ENCODE measurements at places on chromosomes 4 and X.

- peak; percentile 78 for DNase-seq
- H3K36me3 ChIP-seq, result no peaks in the 10 kb centered on the region
- H3K27me3 ChIP-seq, result no peaks in the 10 kb centered on the region
- H3K4me1 ChIP-seq, result no peaks in the 10 kb centered on the region
- H3K27ac ChIP-seq, result no peak overlapping the region
- no peak overlapping the region for H3K4me3 ChIP-seq
Observed at GRCh38 chr4:141654098-141654497, 17.7 kb downstream of the IL15 start.

DNA sequence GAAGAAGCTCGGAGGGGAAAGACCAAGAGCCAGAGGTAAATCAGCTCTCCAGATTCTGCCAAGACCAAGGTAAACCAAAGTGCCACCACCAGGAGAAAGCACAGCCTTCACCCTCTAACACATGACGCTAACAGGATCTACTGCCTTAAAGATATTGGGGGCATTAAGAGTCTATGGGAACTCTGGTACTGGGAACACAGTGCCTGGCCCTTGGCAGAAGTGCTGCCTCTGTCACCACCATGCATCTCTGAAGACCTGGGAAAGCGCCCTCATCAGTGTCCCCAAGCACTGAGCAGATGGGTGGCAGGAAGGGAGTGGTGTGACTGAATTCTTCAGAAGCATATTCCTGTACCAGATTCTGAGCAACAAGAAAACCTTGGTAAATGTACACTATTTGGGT, 1.3 kb downstream of the QDPR start:
- H3K27me3 ChIP-seq, result 0 out of 2 replicates have a peak, but pooled peaks cover 5% of the 10 kb centered on the region
- H3K4me3 ChIP-seq, result peak overlapping the region; percentile 85
- no peaks in the 10 kb centered on the region for H3K36me3 ChIP-seq
- no peak for DNase-seq

GRCh38 chr4:83334425-83335241, at the start of gene HPSE:
Gene HPSE, minus strand, starts transcription at chr4:83334848. Its CDS starts 66 bp downstream, at chr4:83334782.
- peaks cover 6% of the 10 kb centered on the region for H3K4me1 ChIP-seq
- DNase-seq, result peak; percentile 93
- H3K27ac ChIP-seq, result no peak within 1 kb of the TSS

DNA sequence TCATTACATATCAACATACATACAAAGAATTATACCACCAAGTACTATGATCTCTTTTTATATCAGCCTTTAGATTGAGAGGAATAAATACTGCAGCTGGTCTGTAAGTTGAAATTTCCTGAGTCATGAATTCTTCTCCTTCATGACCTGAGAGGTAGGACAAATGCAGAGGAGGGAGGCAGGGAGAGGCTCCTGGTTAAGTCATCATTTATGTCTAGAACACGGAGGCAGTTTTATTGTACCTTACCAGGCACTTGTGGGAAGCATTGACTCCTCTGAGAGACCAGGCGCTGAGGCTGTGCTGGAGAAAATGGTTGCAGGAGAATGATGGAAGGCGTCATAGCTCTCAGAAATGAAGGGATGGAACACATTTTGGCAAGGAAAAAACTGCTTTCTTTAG, 12.5 kb upstream of the CASK start:
- no peaks in the 10 kb centered on the region for H3K36me3 ChIP-seq
- no peaks in the 10 kb centered on the region for H3K27me3 ChIP-seq
- H3K4me3 ChIP-seq, result no peak overlapping the region
- H3K27ac ChIP-seq, result no peak overlapping the region

DNA sequence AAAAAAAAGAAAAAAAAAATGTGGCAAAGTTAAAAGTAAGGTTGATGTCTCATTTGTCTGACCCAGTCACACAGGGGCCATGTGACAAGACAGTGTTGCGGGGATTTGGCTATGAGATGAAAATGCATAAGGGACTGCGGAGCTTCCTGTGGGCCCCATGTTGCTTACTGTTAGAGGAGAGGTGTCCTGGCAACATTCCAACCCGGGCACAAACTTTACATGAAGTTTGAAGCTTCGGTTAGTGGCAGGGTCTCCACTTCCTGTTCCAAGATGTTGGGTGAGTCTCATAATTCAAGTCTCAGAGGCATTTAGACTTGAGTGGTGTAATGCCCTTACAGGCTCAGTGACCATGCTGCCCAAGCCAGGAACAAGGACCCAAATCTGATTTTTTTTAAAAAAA, 111.3 kb downstream of the MAML3 start:
- no peaks in the 10 kb centered on the region for H3K27me3 ChIP-seq
- H3K4me1 ChIP-seq, result peaks cover 30% of the 10 kb centered on the region
- DNase-seq, result no peak
- H3K36me3 ChIP-seq, result no peaks in the 10 kb centered on the region

DNA sequence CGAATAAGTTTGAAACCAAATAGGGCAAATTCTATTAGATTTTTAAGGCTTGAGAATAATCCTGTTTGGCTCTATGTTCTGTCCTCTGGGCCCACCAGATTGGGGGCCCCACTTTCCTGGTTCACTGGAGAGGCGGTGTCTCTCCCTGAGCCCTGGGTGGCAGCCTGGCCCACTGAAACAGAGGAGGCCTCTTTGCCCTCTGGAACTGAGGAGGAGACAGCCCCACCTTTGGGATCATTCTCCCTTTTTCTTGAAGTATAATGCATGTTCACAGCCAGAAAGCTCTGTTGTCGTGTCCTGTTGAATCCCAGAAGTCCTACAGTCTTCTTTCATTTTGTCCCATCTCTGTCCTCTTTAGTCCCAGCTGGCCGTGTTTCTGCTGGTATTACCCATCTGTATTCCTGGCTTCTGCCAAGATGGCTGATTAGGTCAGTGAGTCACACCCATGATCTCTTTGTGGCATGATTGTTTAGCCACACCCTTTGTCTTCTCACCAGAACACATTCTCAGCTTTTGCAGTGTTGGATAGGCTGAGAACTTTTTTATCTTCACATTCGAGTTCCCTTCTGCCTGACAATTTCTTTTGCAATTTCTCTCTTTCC, 8.1 kb upstream of the TBC1D25 start:
- DNase-seq, result no peak
- H3K27me3 ChIP-seq, result no peaks in the 10 kb centered on the region
- no peak overlapping the region for H3K4me3 ChIP-seq
- H3K4me1 ChIP-seq, result no peaks in the 10 kb centered on the region
- no peak overlapping the region for H3K27ac ChIP-seq
- no peaks in the 10 kb centered on the region for H3K36me3 ChIP-seq

- DNase-seq, result no peak
- H3K27me3 ChIP-seq, result no peaks in the 10 kb centered on the region
- H3K4me1 ChIP-seq, result no peaks in the 10 kb centered on the region
- H3K4me3 ChIP-seq, result no peak overlapping the region
- H3K27ac ChIP-seq, result no peak overlapping the region
Observed at GRCh38 chrX:65961714-65962113, 78.2 kb downstream of the VSIG4 start.

GRCh38 chrX:45329217-45329616, 128.5 kb upstream of the DIPK2B start:
- DNase-seq, result no peak
- no peaks in the 10 kb centered on the region for H3K36me3 ChIP-seq
- H3K27ac ChIP-seq, result no peak overlapping the region
- no peaks in the 10 kb centered on the region for H3K4me1 ChIP-seq
- no peaks in the 10 kb centered on the region for H3K27me3 ChIP-seq

DNA sequence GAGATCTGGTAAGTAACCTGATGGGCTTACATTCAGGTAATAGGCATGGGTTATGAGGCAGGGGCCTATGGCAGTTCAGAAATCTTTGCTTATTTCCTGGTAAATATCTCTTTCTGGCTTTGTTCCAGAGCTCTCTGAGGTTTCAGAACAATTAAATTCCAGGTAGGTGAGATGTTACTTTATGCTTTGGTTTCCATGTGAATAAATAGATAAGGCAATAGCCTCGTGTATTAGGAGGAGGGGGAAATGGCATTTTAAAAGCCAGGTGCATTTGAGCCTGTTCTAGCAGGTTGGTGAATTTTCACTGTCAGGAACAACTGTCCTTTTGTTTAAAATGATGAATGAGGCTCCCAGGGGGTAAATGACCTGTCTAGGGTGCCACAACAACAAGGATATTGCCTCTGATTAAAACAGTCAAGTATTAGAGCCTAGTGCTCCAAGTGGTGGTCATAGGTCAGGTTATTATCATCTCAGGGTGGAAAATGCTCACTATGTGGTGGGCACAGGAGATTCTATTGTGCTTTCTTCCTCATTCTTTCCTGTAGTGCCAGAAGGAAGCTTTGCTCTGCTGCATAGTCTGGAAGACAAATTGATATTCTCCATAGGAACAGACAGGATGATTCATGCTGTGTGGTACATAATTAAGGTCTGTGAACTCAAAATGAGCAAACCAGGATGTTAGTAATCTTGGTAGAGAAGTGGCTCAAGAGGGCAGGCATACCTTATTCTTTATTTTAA, 296.2 kb downstream of the INPP4B start:
- H3K36me3 ChIP-seq, result no peaks in the 10 kb centered on the region
- no peaks in the 10 kb centered on the region for H3K27me3 ChIP-seq
- DNase-seq, result no peak
- H3K4me3 ChIP-seq, result no peak overlapping the region
- no peak overlapping the region for H3K27ac ChIP-seq

- H3K4me1 ChIP-seq, result no peaks in the 10 kb centered on the region
- no peak overlapping the region for H3K4me3 ChIP-seq
- no peaks in the 10 kb centered on the region for H3K27me3 ChIP-seq
Observed at GRCh38 chr4:8030121-8030781, 90.6 kb upstream of the AFAP1 start.

DNA sequence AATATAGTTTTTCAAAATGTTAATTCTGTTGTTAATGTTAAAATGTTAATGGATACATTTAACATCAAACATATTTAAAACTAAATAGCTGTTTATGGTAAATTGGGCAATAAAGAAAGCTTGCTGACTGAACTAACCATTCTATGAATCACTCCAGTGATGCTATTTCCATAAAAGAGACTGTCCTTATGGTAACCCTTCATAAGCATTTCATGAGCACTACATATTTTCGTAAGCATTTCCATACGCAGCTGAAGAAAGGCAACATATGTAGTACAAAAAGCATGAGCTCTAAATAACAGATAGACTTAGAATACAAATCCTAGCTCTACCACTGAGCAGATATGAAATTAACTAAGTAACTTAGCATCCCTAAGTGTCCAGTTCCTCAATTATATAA, 188.9 kb downstream of the COL25A1 start:
- H3K36me3 ChIP-seq, result no peaks in the 10 kb centered on the region
- H3K27ac ChIP-seq, result no peak overlapping the region
- H3K4me1 ChIP-seq, result no peaks in the 10 kb centered on the region
- H3K4me3 ChIP-seq, result no peak overlapping the region
- H3K27me3 ChIP-seq, result no peaks in the 10 kb centered on the region
- no peak for DNase-seq

- H3K36me3 ChIP-seq, result no peaks in the 10 kb centered on the region
- no peaks in the 10 kb centered on the region for H3K4me1 ChIP-seq
- no peak for DNase-seq
- H3K27me3 ChIP-seq, result no peaks in the 10 kb centered on the region
- peak overlapping the region; percentile 91 for H3K27ac ChIP-seq
Observed at GRCh38 chrX:71365356-71365874, 742 bp upstream of the TAF1 start.

GRCh38 chrX:44585866-44586265, 43.2 kb upstream of the FUNDC1 start:
- DNase-seq, result no peak
- H3K4me3 ChIP-seq, result no peak overlapping the region
- no peak overlapping the region for H3K27ac ChIP-seq
- no peaks in the 10 kb centered on the region for H3K27me3 ChIP-seq
- no peaks in the 10 kb centered on the region for H3K36me3 ChIP-seq

GRCh38 chrX:104742355-104742754, 176.4 kb downstream of the IL1RAPL2 start:
- H3K36me3 ChIP-seq, result no peaks in the 10 kb centered on the region
- no peak for DNase-seq
- no peak overlapping the region for H3K4me3 ChIP-seq
- H3K4me1 ChIP-seq, result peaks cover 7% of the 10 kb centered on the region
- no peaks in the 10 kb centered on the region for H3K27me3 ChIP-seq
- no peak overlapping the region for H3K27ac ChIP-seq

DNA sequence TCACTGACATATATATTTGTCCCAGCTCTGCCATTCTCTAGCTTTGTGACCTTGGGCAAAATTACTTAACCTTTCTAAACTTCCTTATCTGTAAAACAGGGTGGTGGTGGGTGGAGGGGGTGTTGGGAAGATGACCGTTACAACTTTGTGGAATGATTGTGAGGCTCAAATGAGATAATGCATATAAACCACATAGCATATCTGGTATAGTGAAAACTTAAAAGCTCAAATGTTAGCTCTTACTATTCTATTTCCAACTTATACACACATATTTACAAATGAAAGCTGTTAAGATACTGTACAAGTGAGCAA, 52.9 kb upstream of the HPRT1 start:
- H3K36me3 ChIP-seq, result no peaks in the 10 kb centered on the region
- no peak for DNase-seq
- H3K27ac ChIP-seq, result no peak overlapping the region

GRCh38 chr4:138869165-138869564, 146.4 kb upstream of the NOCT start:
- H3K27me3 ChIP-seq, result no peaks in the 10 kb centered on the region
- H3K36me3 ChIP-seq, result no peaks in the 10 kb centered on the region
- H3K4me1 ChIP-seq, result peaks cover 3% of the 10 kb centered on the region
- no peak overlapping the region for H3K27ac ChIP-seq

DNA sequence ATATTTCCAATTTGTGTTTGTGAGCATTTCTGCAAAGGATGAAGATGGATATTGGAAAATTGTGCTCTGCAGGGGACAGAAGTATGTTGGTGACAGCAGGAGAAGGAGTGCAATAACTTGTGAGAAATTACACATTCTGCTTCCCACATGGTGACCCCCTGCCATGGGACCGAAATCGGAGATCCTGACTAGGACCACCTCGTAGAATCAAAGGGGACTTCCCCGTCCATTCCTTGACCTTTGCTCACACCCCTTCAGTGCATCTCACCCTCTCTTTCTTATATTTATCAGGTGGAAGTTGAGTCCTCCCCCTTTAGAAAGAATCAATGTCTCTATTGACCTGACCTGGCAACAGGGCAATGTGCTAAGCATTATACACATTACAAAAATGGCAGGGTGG, 118.9 kb upstream of the GPC4 start:
- H3K4me3 ChIP-seq, result no peak overlapping the region
- H3K36me3 ChIP-seq, result no peaks in the 10 kb centered on the region
- no peak overlapping the region for H3K27ac ChIP-seq
- no peaks in the 10 kb centered on the region for H3K27me3 ChIP-seq

GRCh38 chr4:13626492-13627177, 890 bp downstream of the BOD1L1 start:
- peaks cover 11% of the 10 kb centered on the region for H3K4me1 ChIP-seq
- peak overlapping the region; percentile 85 for H3K27ac ChIP-seq
- no peaks in the 10 kb centered on the region for H3K27me3 ChIP-seq
- DNase-seq, result no peak
- H3K4me3 ChIP-seq, result peak overlapping the region; percentile 86
- no peaks in the 10 kb centered on the region for H3K36me3 ChIP-seq

- H3K4me3 ChIP-seq, result no peak overlapping the region
- H3K27ac ChIP-seq, result no peak overlapping the region
- H3K36me3 ChIP-seq, result no peaks in the 10 kb centered on the region
- no peaks in the 10 kb centered on the region for H3K4me1 ChIP-seq
- H3K27me3 ChIP-seq, result no peaks in the 10 kb centered on the region
Observed at GRCh38 chr4:23956601-23957364, 66.9 kb upstream of the PPARGC1A start.

Data from GM23338 (cell line).